Fibroblast of lung (primary cell): ENCODE measurements at places on chromosomes 5 and 9. TPM values are rescaled to one million over a fixed set of nuclear protein-coding genes. Genes with fewer than 3 reads are reported as not detected.

CD180 gene
- total RNA-seq = not detected in 2 replicates

- no peak for DNase-seq
Measured at GRCh38 chr9:15846611-15847010, 293.8 kb downstream of the CCDC171 start.

DNA sequence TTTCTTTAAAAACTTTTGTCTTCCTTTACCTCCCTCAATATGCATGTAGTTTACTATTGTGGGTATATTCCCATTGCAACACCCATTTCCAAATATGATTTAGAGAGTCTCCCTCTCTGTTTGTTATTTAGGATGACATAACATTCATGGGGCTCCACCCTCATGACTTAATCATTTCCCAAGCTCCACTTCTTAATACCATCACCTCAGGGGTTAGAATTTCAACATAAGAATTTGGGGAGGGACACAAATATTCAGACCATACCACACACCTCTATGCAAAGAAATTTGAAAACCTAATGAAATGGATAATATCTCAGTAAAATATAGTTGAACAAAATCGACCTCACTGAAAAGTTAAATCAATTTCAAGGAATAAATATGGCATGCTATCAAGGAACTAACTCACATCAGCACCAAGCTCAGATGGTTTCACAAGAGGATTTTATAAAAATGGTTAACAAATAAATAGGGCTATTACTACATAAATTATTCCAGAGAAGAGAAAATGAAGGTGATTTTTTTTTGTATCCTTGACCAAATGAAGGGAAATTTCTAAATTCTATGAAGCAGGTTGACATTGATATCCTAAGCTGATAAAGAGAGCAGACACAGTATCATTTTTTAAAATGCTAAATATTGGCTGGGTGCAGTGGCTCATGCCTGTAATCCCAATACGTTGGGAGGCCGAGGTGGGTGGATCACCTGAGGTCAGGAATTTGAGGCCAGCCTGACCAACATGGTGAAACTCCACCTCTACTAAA lies 20.2 kb upstream of the UBTD2 start:
- DNase-seq = peak; percentile 47

DNA sequence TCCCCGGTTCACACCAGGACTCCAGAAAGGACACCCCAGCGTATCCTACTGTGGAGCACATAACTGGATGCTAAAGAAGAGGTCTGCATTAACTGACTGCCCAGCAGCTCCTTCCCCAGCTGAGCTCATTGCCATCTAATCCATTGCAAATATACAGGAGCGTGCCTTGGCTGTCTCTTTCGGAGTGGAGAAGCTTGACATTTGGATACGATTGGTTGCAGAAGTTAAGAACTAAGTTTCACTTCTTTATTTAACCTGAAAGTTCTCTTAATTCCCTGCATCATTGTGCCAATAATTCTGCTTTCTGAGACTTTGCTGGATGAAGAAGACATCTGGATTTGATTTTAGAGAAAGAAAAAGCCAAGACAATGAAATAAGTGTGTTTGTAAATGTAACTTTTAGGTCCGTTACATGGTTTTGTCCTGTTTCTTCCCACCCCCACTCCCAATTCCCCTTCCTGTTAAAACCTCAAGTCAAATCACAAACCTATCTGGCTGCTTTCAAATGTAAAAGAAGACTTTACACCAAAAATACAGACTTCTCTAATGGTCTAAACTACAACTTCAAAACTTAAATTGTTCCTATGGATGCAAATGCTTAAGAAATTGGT lies 33.9 kb downstream of the TAS2R1 start:
- peak; percentile 11 for DNase-seq

DNA sequence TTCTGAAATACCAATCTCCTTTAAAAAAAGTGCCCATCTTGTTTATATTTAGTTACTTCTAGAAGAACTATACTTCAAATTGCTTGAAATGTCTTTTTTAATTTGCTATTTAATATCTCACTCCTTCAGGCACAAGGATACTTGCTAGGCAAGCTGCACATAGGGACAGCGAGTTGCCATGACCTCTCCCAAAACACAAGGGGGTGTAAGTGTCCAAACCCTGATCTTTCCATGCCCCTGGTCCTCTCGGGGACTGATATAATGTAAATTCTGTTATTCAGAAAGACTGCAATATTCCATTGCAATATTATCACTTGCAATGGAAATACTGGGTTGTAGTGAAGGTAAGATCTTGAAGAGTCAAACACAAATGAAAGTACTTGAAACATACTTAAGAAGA lies 480.4 kb downstream of the CETN3 start:
- DNase-seq = no peak

GRCh38 chr9:19231904-19232822 lies 1.7 kb downstream of the DENND4C start:
- DNase-seq = no peak
